Activated CD4-positive, alpha-beta memory T cell treated with anti-CD3 and anti-CD28 coated beads for 36 hours (primary cell): ENCODE measurements at places on chromosomes 1 and 21. TPM values are rescaled to one million over a fixed set of nuclear protein-coding genes. Genes with fewer than 3 reads are reported as not detected.

The ITLN2 gene
- not detected for total RNA-seq

- no peak for DNase-seq
These were observed at the start of gene KCNAB2 for GRCh38 chr1:6045561-6045960. Gene KCNAB2 (plus strand): TSS chr1:6045888. CDS start chr1:6051537, 5,649 bp downstream.

The KRTAP12-2 gene
- total RNA-seq: not detected

DNA sequence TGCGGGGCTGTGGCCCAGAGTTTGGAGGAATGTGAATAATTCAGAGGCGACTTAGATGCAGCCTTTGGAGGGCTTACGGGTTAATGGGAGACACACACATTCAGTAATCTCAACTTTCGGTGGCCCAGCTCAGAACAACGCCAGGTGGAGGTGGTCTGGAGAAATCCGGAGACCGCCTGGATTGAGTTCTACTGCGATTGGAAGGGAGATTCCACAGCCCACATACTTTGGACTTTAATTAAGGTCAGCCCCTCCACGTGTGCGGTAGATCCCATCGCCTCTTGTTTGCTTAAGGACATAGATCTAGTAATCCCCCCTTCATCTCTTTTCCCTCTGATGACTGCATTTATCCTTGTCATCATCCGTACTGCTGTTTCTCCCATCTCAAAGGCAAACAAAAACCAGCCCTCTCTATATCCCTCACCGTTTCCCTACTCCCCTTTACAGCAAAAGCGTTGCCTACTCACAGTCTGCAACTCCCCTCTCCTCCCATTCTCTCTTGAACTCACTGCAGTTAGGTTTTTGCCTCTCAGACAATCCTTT is 720 bp upstream of the BSDC1 start:
- DNase-seq: no peak

DNA sequence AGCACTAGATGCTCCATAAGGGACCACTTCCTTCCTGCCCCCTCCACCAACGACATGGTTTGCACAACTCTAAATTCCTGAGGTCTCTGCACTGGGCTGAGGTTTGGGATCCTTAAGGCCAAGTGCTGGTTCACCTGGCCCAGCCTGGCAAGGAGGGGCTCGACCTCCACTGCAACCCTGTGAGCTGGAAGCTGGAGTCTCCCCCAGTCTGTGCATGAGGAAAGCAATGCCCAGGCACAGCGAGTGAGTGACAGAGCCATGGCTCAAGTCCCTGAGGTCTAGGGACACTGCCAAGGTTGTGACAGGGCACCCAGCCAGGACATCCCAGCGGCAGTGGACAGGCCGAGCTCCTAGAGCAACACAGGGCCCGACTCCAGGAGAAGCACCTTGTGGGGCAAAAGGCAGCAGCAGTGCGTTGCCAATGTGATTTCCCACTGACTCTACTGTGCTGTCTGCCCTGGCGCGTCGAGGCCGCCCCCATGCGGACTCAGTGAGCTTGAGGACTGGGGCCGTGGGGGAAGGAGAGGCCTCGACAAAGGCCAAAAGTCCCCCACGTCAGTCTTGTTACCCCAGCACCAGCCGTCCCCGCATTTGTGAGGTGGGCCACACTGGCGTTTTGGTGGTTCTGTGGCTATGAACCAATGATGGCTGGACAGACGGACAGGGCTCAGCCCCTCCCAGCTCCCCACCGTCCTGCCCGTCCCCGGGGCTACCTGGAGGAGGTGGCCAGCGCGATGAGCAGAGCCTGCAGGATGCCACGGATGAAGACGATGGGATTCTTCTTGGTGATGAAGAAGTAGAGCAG is 30.0 kb downstream of the PODN start:
- no peak for DNase-seq

- no peak for DNase-seq
These were observed 328.9 kb downstream of the PTBP2 start for GRCh38 chr1:97050506-97050905.

The MYBPH gene
- total RNA-seq: not detected

The EFNA3 gene
- 2.4 TPM for total RNA-seq

- DNase-seq: no peak
These were observed 219.5 kb downstream of the TPR start for GRCh38 chr1:186155594-186155993.

The F3 gene
- total RNA-seq: 0.33 TPM

DNA sequence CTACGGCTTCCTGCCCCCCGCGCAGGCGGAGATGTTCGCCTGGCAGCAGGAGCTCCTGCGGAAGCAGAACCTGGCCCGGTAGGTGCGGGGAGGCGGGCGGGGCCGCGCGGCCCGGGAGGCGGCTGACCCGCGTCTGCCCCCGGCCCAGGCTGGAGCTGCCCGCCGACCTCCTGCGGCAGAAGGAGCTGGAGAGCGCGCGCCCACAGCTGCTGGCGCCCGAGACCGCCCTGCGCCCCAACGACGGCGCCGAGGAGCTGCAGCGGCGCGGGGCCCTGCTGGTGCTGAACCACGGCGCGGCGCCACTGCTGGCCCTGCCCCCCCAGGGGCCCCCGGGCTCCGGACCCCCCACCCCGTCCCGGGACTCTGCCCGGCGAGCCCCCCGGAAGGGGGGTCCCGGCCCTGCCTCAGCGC is 16.6 kb downstream of the NOC2L start:
- no peak for DNase-seq

DNA sequence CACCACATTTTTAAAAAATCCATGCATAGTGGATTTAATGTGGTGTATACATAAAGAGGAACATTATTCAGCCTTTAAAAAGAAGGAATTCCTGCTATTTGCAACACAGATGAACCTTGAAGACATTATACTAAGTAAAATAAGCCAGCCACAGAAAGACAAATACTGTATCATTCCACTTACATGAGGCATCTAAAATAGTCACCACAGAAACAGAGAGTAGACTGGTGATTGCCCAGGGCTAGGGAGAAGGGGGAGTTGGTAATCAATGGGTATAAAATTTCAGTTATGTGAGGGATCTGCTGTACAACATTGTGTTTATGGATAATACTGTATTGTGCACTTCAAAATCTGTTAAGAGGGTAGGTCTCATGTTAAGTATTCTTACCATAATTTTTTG is 10.0 kb downstream of the FAM163A start:
- no peak for DNase-seq
